ENCODE measurements at places on chromosomes 7 and 10.

GRCh38 chr10:77680811-77681210, 43.2 kb upstream of the KCNMA1 start:
- DNase-seq, result no peak

DNA sequence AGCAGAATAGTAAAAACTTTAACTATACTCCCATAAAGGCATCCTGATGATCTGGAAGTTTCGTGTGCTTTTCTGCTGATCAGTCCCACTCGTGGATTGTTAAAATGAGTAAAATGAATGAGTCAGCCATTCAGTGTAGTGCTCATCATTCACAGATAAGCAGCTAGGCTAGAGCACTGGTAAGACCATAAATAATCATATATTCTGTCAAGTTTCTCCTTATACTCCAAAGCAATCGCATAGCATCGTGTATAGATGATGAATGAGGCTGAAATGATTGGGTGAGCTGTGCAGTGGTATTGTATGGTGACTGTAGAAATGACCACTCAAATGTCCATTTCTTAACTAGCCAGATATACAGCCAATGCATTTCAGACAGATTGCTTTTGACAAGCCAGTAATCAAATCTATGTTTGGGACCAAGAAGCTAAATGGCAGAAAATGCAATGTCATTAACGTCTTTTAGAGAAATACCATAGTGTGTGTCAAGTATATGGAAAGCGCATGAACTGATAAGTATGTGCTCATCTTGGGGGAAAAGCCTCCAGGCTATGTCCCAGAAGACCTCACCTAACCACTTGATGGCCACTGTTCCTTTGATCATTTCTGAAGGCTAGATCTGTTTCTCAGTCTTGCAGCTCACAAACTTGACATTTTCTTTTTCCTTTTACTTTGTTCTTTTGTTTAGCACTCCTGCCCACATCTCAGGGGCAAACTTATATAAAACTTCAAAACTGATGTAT, 227.2 kb upstream of the FAM3C start:
- no peak for DNase-seq

DNA sequence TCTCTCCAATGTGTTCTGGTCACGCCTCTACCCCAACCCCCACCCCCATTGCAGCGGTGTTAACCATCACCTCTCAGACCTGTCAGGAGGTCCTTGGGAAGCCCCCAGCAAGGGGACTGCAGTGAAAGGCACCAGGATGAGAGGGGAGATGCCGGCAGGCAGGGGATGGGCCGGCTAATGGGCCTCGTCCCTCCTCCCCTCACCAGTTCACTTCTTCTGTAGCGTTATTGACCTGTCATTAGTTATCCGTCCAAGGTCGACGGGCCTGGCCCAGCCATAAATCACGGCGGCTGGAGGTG, 18.8 kb downstream of the POLL start:
- no peak for DNase-seq

DNA sequence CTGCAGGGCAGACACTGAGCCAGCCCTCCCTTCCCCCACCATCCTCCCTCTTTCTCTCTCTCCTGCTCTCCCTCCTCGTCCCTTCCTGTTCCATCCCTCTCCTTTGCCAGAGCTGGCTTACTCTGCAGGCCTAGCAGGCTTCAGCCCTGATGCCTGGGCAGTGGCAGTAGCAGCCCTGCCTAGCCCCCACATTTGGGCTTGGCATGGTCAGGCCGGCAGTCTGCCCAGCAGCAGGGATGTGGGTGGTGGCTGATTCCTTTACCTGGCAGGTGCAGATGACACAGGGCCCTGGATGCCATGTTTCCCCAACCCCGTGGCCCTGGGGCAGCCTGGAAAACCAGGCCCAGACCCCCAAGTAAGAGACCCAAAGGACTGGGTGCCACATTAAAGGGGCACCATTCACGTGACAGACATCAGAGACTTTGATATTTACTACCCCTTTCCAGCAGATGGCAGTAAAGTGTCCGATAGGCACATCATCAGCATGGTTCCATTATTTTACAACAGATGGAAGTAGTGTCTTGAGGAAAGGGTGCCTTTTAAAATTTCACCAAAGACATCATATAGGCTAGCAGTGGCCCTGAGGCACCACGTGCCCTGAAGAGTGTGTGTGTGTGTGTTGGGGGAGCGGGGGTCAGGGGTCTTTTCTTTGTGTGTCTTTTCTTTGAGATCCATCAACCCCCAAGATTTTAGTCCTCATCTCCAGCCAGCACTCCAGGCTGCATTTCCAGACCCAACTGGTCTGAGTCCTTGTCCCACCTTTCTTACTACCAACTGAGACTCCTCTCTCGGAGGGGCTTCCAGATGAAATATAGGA, 5.9 kb downstream of the KCP start:
- DNase-seq, result no peak

DNA sequence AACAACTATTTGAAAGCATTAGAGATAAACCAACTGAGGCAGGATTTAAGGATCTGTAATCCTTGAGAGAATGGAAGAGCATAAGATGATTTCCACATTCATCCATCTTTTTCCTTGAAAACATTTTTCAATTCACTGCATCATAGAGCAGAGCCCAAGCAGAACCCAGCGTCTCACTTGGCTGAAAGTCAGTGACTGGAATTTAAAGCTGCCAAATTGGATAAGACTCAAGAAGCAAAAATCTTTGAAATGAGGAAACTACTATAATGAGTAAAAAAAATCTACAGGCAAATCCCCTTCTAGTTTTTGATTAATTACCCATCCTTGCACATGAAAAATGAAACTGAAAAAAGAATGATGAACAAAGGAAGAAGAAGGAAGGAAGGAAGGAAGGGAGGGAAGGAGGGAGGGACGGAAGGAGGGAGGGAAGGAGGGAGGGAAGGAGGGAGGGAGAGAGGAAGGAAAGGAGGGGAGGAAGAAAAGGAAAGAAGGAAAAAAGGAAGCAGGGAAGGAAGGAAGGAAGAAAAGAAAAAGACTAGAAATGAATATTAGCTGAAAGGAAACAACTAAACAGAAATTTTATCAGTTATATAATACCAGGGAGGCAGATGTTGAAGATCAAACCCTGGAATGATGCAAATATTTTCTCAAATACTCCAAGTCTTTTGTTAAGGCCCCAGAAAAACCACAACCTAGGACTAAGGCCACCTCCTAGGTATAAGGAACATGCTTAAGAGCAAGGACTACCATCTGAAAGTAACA, 336.3 kb upstream of the MAGI2 start:
- no peak for DNase-seq

- peak; percentile 47 for DNase-seq
These were observed 95.0 kb upstream of the AGBL3 start for GRCh38 chr7:134891262-134891695.

DNA sequence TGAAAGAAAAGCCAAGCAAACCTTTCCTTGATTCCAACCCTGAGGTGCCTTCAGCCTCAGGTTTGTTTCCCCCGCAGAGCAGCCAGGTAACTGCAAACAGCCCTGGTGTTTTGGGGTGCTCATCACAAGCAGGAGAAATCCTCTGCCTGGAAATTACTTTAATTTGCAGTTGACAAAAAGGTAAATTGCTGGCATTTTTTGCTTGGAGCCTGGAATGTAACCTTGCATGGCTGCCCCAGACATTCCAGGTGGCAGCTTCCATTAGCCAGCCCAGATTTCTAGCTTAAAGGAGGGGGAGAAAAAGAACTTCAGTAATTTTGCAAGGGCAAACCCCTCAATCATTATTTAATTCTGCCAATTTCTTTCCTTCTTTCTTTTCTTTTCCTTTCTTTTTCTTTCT, 194.4 kb downstream of the MYOF start:
- no peak for DNase-seq

DNA sequence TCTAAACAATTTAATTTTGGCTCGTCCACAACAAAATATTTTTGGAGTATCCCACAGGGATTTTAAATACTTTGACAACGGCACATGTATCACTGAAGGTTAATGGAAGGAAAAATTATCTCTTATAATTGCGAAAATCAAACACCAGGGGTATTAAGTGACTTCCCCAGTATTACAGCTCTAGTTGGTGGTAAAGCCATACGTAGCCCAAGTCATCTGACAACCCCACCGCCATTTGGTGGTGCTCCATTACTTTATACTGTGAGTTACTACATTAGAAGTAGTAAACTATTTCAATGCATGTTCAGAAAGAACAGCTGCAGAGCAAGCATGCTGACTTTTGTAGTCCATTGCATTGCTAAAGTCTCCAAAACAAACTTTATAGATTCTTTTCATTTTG, 179.7 kb downstream of the HGF start:
- DNase-seq, result no peak

- peak; percentile 56 for DNase-seq
These were observed at the start of gene PTPRZ1 for GRCh38 chr7:121872831-121873288. Gene PTPRZ1, plus strand, starts transcription at chr7:121873161. Its CDS starts 339 bp downstream, at chr7:121873500.

GRCh38 chr7:24548390-24548789, 24.9 kb upstream of the PALS2 start:
- no peak for DNase-seq

DNA sequence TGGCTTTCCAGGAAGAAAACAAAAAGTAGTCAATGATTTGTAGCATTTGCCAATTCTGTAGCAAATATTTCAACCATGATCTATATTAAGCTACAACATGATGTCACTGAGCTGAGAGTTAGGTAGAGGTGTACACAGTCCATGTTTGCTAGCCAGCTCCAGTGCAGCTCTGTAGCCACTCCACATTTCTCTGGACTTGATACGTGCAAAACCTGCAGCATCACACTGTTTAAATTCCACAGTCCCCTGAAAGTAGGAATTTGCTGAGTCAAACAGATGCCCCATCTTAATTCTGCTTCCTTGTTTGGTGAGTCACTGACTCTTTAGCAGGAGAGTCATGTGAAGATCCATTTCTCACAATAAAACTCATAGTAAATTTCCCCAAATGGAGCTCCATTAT, 89.8 kb upstream of the LRRTM3 start:
- no peak for DNase-seq

Measured in iPS DF 19.7 (cell line).